Thoracic aorta (tissue), 2 donors: ENCODE measurements at places on chromosomes 3 and 15.

GRCh38 chr15:31393444-31394091 is 66.9 kb downstream of the KLF13 start:
- H3K27ac ChIP-seq: peak overlapping the region; percentile 98
- H3K4me3 ChIP-seq: peak overlapping the region; percentile 83
- DNase-seq: no peak
- no peaks in the 10 kb centered on the region for H3K27me3 ChIP-seq
- peaks cover 36% of the 10 kb centered on the region for H3K4me1 ChIP-seq
- H3K36me3 ChIP-seq: no peaks in the 10 kb centered on the region

GRCh38 chr3:102466001-102466400 is 31.2 kb downstream of the ZPLD1 start:
- H3K27me3 ChIP-seq: no peaks in the 10 kb centered on the region
- no peaks in the 10 kb centered on the region for H3K36me3 ChIP-seq
- no peaks in the 10 kb centered on the region for H3K4me1 ChIP-seq
- H3K27ac ChIP-seq: no peak overlapping the region
- no peak for DNase-seq

DNA sequence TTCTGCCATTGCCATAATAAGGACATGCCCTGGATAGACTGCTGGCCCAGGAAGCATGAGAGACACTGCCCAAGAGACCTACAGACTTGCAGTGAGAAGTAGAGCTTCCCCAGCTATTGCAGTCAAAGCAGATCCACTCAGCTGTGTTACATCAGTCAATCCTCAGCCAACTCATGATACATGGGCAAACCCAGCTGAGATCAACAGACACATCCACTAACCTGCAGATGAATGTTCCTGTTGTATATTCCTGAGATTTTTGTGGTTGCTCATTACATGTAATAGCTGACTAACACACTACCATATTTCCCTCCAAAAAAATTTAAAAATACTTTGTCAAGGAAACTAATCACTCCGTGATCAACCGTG is 68.6 kb downstream of the DCLK3 start:
- no peaks in the 10 kb centered on the region for H3K27me3 ChIP-seq
- no peak overlapping the region for H3K4me3 ChIP-seq
- no peaks in the 10 kb centered on the region for H3K4me1 ChIP-seq
- no peak for DNase-seq
- H3K36me3 ChIP-seq: no peaks in the 10 kb centered on the region
- no peak overlapping the region for H3K27ac ChIP-seq

- DNase-seq: no peak
- H3K36me3 ChIP-seq: no peaks in the 10 kb centered on the region
- no peaks in the 10 kb centered on the region for H3K27me3 ChIP-seq
- H3K4me3 ChIP-seq: no peak overlapping the region
- H3K4me1 ChIP-seq: no peaks in the 10 kb centered on the region
- no peak overlapping the region for H3K27ac ChIP-seq
Observed at GRCh38 chr3:10389995-10390394, 69.1 kb upstream of the SEC13 start.

- H3K4me1 ChIP-seq: no peaks in the 10 kb centered on the region
- H3K27ac ChIP-seq: no peak overlapping the region
- no peak for DNase-seq
- no peaks in the 10 kb centered on the region for H3K27me3 ChIP-seq
Observed at GRCh38 chr3:45679805-45680204, 9.4 kb upstream of the SACM1L start.

DNA sequence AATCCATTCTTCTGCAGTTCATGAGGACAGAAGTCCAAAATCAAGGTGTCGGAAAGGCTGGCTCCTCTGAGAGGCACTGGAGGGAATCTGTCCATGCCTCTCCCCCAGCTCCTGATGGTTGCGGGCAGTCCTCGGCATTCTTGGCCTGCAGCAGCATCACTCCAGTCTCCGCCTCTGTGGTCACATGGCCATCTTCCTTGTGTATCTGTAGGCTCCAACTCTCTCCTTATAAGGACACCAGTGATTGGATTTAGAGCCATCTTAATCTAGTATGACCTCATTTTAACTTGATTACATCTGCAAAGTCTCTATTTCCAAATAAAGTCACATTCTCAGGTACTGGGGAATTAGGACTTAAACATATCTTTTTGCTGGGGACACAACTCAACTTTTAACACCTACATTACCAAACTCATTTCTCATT is 56.0 kb upstream of the FLNB start:
- no peaks in the 10 kb centered on the region for H3K27me3 ChIP-seq
- H3K27ac ChIP-seq: peak overlapping the region; percentile 93
- H3K4me1 ChIP-seq: peaks cover 35% of the 10 kb centered on the region
- H3K4me3 ChIP-seq: peak overlapping the region; percentile 3
- peak; percentile 45 for DNase-seq

GRCh38 chr3:127831723-127832172 is 9.4 kb upstream of the MGLL start:
- no peak overlapping the region for H3K27ac ChIP-seq
- no peaks in the 10 kb centered on the region for H3K36me3 ChIP-seq
- H3K27me3 ChIP-seq: no peaks in the 10 kb centered on the region
